ENCODE measurements at places on chromosomes 11 and 22. TPM values are rescaled to one million over a fixed set of nuclear protein-coding genes. Genes with fewer than 3 reads are reported as not detected.

The SLC22A6 gene
- polyA plus RNA-seq = not detected

The CATSPERZ gene
- polyA plus RNA-seq = not detected

The SCN3B gene
- polyA plus RNA-seq = 2.6 TPM

The OVOL1 gene
- 11.9 TPM for polyA plus RNA-seq

All from small intestine (tissue), 16 donors.